ENCODE measurements at places on chromosomes 2 and 18.
A peak's percentile ranks its signal among the peaks of the same experiment; 100 is the strongest.

GRCh38 chr2:10019602-10020400 lies 23.5 kb upstream of the KLF11 start:
- no peak for DNase-seq

DNA sequence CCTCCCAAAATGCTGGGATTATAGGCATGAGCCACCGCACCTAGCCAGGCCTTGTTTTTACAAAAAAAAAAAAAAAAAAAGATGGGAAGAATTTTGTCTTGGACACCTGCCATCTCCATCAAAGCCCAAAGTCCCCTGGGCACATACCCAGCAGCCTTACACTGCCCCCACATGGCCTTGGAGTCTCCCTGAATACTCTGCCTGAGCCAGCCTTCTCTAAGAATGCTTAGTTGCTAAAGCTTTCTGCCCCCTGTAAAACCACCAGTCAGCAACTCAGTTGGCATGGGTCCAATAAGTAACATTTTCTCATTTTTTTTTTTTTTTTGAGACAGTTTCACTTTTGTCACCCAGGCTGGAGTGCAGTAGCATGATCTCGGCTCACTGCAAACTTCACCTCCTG lies 40.6 kb downstream of the SPC25 start:
- peak; percentile 90 for DNase-seq

GRCh38 chr2:241291977-241292376 lies 23.5 kb downstream of the HDLBP start:
- no peak for DNase-seq

GRCh38 chr2:20352230-20352578 lies 1.6 kb upstream of the PUM2 start:
- no peak for DNase-seq

GRCh38 chr2:28347193-28347592 lies 45.5 kb upstream of the FOSL2 start:
- DNase-seq = no peak

DNA sequence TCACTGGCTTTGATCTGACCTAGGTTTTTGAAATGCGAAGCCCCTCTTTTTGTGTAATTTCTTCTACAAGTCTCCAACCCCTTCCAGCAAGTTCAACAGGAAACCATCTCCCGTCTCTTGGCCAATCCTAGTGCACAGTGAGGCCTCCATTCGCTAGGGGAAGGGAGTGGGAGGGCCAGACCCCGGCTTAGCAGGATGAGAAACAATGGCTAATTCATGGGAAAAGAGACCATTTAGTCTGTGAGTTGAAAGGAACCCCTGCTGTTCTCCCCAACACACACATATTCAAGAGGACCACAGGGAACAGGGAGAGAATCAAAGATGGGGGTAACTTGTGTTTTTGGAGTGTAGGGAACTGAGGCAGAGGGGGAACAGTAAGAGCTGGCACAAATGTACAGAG lies 83.0 kb downstream of the RTN4 start:
- DNase-seq = no peak

- no peak for DNase-seq
Measured at GRCh38 chr2:136019306-136019705, 33.9 kb upstream of the DARS1 start.

GRCh38 chr2:7043690-7044089 lies 126.5 kb downstream of the RNF144A start:
- DNase-seq = no peak

GRCh38 chr18:11828786-11829432 lies 22.3 kb upstream of the CHMP1B start:
- DNase-seq = no peak

DNA sequence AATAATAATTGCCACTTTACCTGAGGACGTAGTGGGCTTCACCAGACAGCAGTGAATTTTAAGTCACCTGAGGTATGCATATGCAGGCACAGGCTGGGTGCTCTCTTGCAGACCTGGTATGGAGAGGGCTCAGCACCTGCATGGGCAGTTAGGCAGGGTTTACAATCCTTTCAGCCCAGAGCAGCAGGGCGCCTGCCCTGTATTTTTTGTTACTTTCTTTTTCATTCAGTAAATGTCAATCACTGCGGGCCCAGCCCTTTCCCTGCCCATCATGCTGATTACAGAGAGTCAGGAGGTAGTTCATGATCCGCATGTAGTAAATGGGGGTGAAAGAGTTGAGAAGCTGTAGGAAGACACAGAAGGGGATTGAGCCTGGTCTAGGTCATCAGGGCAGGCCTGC lies 147.0 kb upstream of the ALPP start:
- no peak for DNase-seq

DNA sequence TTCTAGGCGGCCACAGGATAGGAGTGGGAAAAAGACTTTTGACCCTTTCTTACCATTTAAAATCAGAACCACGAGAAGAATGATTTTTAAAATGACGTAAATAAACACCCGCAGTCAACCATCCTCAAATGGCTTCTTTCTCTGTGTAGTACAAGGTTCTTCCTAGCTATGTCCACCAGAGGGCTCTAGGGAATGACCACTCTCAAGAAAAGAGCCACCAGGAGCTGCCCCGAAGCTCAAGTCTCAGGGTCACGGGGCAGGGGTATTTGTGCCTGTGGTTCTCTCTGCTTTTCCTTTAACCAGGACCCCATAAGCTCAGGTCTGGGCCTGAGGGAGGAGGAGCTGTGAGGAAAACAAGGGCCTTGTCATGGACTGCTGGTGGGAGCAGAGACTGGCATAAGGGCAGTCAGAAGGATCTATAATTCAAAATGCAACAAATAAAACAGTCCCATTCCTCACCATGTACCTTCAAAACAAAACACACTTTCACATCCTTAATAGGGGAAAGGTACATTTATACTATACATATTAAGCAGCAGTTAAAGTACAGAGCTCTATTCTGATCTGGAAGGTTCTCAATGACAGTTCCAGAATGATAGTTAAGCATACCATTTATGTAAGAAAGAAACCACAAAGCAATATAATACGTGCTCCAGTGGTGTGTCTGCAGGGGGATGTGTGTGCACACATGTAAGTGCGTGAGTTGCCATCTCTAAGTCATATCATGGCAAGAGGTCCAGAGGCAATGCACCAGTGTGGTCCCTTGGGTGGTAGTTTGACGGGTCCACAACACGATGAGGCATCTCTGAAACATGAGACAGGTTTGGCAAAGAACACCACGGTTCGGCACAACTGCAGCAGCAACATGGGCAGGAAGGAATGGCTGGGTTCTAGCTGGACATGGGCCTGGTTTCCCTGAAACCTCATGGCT lies 18.6 kb downstream of the LYPD1 start:
- peak; percentile 30 for DNase-seq

GRCh38 chr18:44507729-44508325 lies 172.9 kb upstream of the SETBP1 start:
- DNase-seq = no peak

DNA sequence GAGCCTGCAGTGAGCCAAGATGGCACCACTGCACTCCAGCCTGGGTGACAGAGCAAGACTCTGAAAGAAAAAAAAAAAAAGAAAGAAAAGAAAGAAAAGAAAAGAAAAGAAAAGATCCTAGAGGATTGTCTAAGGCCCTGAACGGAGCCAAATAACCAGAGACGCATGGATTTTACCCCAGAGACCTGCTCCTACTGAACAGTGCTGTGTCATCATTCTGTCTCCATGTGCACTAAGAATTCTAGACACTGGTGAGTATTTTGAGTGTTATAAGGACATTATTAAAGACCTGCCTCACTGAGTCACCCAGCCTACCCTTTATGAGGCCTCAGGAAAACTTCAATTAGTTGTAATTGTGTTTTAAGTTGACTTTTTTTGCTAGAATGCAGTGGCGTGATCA lies 61.9 kb upstream of the RIOK3 start:
- DNase-seq = no peak

DNA sequence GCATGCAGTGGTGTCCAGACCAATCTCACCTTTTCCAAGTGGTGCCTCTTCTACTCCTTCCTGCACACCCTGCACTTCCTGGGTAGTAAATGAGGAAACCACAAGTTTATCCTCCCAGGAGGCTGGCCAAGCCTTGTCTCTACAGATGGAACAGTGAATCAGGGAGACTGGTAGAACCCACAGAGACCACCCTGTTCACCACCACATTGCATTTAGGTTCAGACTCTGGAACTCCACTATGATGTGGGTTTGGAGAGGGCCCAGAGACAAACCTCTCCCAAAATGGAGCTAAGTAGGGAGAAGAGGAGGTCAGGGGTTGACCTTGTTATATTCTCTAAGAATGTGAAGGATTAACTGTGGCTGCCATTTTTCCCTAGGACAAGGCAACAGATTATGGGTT lies 102.8 kb upstream of the FZD7 start:
- no peak for DNase-seq

GRCh38 chr2:177275743-177276055 lies 11.2 kb upstream of the NFE2L2 start:
- no peak for DNase-seq

DNA sequence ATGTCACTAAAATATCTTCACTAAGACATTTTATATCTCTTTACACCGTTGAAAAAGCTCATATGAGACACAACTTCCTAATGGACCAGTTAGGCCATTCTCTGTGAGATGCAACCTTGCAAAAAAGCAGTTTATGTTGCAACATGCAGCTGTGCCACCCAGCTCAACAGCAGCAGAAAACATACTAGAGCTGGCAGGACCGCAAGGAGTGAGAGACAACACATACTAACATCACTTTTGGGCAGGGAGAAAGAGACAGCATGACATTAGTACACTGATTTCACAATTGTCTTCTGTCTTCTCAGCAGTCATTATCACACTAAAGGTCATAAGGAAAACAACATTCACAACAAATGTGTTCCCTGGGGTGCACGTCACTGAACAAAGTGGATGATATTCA lies 122.9 kb downstream of the EPB41L3 start:
- DNase-seq = peak; percentile 56

- no peak for DNase-seq
Measured at GRCh38 chr2:156663757-156664409, 227.7 kb downstream of the GPD2 start.

GRCh38 chr2:203510941-203511305 lies 24.2 kb downstream of the RAPH1 start:
- DNase-seq = no peak

- no peak for DNase-seq
Measured at GRCh38 chr2:14516844-14517243, 115.7 kb upstream of the LRATD1 start.

GRCh38 chr2:101855776-101856175 lies 136.0 kb upstream of the IL1R2 start:
- DNase-seq = no peak

GRCh38 chr2:128490321-128490720 lies 171.7 kb upstream of the HS6ST1 start:
- no peak for DNase-seq

DNA sequence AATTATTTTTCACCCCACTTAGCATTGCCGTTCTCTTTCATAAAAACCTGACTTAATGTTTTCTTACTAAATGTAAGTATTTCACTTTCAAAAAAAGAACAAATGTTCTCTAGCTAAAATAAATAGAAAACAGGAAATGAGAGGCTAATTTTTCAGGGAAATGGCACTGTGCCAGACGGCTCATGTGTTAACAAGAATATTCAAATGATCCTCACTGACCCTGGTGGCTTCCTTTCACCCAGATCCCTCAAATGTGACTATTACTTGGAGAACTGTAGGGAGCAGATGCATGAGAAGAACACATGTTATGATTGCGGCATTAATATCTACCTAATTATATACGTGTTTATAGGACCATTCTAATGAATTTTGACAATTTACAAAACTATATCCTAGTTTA lies 827.7 kb downstream of the SOCS6 start:
- no peak for DNase-seq

GRCh38 chr2:71603311-71603811 lies 150.0 kb downstream of the DYSF start:
- DNase-seq = no peak

DNA sequence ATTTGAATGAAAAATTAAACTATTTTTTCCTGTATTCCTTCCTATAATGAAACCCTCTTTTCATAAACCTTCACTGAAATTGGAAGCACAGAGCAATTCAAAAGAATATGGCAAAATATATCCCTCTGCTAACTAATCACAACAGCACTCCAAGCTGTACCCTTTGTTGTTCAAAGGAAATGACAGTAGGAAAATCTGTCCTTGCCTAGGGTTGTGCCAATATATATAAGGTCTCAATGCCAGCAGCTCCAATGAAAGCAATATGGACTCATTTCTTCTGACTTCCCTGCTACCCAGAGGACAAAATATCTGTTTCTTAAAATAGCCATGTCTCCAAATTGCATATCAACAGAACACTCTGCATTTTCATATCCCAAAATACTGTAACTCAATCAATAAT lies 373.9 kb upstream of the MC4R start:
- no peak for DNase-seq

- DNase-seq = peak; percentile 56
Measured at GRCh38 chr2:45652090-45653031, 886 bp downstream of the PRKCE start.

GRCh38 chr2:88032070-88032702 lies 15.8 kb upstream of the RNU2-63P start:
- no peak for DNase-seq

GRCh38 chr2:187644981-187645380 lies 90.7 kb upstream of the TFPI start:
- no peak for DNase-seq

- no peak for DNase-seq
Measured at GRCh38 chr2:196957442-196957841, 30.9 kb upstream of the PGAP1 start.

DNA sequence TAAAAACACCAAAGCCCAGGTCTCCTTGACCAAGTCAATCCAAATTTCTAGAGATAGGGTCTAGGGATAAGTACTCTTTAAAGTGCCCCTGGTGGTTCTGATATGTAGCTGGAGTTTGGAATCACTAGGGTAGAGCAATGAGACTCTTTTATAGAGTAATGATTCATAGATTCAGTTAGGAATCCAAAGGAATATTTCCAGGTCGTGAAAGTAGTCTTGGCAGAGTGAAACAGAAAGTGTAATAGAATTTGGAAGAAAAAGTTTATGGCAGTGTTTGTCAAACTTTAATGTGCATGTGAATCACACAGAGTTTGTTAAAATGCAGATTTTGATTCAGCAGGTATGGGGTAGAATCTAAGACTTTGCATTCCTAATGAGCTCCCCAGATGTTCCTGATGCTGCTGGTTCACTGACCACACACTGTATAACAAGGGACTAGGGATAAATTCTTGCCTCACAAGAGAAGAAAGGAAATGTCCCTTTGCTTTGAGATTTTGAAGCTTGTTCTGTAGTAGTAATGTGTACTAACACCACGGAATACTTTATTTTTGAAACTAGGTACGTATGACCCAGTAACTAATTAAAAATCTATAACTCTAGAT lies 1.8 kb downstream of the UPP2 start:
- no peak for DNase-seq
